ENCODE measurements at places on chromosomes 1 and 21.
A peak's percentile ranks its signal among the peaks of the same experiment; 100 is the strongest.

GRCh38 chr1:44050261-44050660 lies 19.0 kb upstream of the SLC6A9 start:
- no peak for DNase-seq

DNA sequence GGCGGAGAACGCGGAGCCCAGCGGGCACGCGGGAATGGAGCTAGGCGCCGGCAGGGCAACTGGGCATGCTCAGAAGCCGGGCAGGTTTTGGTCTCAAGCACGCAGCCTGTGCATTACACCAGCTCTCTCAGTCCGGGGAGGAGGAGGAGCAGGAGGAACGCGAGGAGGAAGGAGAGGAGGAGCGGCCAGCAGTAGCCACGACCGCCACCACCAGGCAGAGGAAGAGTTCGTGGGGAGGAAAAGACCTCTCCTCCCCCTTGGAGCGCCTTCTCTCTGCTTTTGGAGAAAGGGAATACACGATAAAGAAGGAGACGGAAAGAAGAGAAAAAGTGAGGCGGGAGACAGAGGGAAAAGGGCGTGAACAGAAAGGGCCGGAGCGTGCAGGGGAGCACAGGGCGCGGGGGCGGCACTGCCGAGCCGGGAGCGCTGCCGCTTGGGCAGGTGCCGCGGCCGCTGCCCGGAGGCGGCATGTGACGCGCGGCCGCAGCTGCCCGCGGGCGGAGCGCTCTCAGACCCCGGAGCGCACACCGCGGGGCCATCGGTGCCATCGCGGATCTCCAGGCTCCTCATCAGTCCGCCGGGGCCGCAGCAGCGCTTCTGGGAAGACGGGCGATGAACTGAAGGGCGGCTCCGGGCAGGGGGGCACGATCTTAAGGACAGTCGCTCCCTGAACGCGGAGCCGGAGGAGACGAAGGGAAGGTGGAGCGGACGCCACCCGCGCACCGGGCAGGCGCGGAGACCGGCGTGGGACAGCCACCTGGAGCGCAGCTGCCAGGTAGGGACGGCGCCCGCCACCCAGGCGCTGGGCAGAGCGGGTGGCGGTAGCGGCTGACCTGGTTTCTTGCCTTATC lies at the start of gene CHRM3:
TSS of gene CHRM3 (plus strand) at position 116 of the 851 bp plus-strand sequence. CDS start 520,884 bp downstream, outside the sequence.
- DNase-seq: no peak

DNA sequence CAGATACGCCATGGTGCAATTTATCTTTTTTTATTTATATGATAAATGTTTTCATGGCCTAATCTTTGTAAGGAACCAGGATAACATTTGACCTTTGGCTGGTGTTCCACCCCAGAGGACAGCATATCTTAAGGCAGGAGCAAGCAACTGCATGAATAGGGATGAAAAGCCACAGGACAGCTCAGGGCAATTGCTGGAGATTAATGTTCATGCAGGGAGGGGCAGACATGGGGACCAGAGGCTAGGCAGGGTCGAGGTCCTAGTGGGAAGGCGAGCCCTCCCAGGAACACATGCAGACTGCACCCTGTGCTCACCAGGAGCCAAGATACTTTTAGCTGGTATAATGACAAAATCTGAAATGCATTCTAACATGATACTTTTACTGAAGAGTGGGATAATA lies 74.4 kb upstream of the HAO2 start:
- no peak for DNase-seq

DNA sequence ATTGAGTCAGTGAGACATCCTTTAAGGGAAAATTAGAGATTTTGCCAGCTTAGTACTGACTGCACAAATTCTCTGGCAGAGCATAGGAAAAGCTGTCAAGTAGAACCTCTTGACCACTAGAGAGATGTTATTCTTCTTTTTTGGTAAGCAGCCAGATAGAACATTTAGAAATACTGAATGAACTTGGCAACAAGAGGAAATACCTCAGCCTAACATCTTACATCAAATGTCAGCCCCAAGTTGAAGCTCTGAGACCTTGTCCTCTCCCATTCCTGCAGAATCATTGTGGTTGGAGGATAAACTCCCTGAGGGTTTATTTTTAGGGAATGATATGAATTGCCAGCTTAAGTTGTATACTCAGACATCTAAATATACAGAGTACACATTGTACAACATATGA lies 53.5 kb downstream of the MIGA1 start:
- DNase-seq: peak; percentile 97

- no peak for DNase-seq
Measured at GRCh38 chr1:70866542-70867264, 180.9 kb downstream of the PTGER3 start.

DNA sequence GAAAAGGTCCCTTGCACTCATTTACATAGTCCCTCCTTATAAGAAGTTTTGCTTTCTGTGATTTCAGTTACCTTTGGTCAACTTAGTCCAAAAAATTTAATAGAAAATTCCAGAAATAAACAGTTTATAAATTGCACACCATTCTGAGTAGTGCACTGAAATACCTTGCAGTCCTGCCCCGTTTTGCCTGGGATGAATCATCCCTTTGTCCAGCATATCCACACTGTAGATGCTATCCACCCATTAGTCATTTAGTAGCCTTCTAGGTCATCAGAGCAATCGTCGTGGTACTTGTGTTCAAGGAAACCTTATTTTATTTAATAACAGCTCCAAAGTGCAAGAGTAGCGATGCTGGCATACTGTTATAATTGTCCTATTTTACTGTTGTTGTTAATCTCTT lies 38.0 kb downstream of the SPRTN start:
- no peak for DNase-seq

DNA sequence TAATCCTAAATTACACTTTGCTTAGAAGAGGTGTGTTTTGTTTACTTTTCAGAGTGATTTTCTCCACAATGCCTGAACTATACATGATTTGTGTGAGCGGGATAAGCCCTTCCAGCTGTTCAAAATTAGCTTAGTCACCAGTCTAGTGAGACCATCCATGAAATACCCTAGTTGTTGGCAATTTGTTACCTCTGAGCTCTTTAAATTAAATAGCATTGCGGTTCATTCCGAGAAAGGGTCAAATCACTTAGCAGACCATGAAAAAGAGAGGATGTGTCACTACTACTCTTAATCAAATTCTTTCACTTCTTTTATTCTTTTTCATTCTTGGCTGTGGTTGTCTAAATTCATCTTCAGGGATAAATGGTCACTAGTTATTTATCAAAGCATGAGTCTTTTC lies 11.9 kb upstream of the VAV3 start:
- DNase-seq: no peak
